ENCODE measurements at places on chromosomes 13 and 19.

DNA sequence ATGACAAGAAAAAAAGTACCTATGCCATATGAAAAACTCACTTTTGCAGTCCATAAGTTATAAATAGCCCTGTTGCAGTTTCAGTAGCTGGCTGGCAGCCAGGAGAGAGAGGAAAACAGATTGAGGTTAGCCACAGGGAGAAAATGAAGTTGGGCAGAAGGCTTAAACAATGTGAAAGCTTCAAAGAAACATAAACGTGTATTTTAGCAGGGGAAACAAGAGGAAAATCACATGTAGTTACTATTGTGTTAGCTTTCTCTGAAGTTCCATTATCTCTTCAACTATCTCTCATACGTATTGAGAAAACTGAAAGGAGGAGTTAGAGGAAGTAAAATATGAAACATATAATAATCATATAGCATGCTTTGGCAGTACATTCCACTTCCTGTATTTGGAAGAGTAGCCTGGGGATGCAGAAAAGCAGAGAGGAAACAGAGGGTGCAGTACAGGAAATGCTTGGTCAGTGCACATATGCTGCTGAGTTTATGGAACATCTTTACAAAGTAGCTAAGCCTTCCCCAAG, 1551.1 kb downstream of the EFNB2 start:
- no peak for DNase-seq

DNA sequence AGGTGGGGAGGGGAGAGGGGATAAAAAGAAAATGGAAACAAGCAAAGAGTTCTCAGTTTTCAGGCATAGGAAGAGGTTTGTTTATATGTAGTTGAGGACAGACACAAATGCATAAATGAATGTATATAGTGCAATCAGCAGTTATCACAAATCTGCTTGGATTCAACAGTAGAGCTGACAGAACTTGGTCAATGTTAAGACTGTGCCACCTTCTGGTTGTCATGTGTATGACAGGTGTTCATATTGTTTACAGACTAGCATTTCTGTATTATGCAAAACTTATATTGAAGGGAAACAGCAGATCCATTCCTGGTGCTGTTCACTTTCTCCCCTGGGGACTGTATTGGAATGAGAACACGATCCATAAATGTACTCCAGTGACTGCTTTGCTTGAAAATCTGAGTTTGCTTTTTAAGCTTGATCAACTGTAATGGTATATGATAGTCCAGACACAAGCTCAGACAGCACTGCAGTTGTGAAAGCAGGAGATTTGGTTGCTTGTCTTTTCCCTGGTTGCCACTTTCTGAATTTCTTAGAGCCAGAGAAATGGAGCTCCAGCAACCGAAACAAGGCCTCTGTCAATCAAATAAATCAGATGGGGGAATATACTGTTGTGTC, 319.5 kb upstream of the OBI1 start:
- DNase-seq: peak; percentile 34

- no peak for DNase-seq
These were observed 7.2 kb downstream of the GPX4 start for GRCh38 chr19:1110809-1111640.

GRCh38 chr19:17205237-17206140, 9.7 kb upstream of the USE1 start:
- DNase-seq: peak; percentile 78

- no peak for DNase-seq
These were observed 1.1 kb upstream of the ELANE start for GRCh38 chr19:850979-851335.

DNA sequence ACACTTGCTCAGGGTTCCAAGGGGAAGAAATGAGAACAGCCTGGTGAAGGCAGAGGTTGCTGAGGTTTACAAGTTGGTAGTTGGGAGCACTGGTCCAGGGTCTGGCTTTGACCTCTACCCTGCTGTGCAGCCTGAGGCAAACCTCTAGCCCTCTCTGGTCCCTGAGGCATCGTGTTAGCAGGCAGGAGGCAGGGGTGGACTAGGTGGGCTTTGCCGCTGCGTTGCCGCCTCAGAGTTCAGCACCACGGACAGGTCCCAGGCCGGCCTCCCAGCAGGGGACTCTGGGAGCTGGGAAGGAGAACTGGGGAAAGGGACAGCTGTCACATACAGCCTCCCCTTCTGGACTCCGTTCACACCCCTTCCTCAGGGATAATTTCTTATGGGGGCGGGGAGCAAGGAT, 3.1 kb downstream of the NCAN start:
- no peak for DNase-seq

DNA sequence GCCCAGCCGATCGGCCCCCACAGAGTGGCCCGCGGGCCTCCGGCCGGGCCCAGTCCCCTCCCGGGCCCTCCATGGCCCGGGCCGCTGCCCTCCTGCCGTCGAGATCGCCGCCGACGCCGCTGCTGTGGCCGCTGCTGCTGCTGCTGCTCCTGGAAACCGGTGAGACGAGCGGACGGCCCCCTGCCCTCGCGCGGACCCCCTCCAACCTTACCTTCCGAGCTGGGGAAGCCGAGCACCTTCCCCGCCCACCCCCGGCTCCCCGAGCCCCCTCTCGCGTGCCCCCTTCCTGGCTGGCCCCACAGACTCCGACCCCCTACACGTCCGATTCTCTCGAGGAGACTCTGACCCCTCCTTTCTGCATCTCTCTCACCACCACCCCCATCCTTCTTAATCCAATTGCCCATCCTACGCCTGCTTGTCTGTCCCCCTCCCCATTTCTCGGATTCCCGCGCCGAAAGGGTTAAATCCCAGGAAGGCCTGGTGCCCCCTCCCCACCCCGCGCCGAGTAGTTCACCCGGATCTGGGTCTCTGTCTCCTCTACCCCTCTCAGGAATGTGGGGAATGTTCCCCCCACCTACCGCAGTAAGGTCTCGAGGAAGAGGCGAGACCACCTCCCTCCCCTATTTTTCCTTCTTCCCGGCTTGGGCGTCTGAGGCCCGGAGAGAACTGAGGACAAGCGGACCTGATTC, 502 bp downstream of the NECTIN2 start:
- DNase-seq: no peak

DNA sequence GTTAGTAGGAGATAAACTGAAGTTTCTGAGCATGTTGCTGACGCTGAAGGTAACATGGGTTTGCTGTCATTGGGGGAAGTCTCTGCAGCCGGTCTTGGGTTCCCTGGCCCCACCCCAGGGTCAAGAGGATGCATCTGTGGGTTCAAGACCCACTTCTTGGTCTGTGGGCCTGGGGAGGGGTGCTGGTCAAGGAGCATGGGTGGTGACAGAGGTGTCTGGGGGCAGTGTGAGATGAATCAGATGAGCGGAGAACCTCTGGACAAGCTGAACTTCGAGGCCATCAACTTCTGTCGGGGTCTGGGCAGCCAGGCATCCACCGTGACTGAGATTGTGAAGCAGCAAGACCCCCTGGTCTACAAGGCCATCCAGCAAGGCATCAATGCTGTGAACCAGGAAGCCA, 51.9 kb downstream of the ACSBG2 start:
- no peak for DNase-seq

DNA sequence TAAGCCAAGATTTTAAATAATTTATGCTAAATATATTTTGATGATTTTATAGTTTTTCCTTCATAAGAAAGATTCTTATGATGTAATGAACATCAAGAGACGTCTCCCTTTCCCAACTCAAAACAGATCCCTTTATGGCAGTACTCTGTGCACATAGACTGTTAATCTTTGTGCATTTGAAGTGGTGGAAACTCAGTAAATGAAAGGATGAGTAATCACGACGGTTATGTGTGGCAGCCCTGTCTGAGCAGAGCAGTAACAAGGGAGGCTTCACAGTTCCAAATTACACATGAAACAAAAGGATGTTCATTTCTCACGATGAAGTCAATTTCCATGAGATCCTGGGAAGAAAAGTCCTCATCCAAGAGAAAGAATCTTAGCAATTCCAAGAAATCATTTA, 498.1 kb downstream of the KLF5 start:
- DNase-seq: no peak

- no peak for DNase-seq
These were observed 496.9 kb downstream of the KCTD12 start for GRCh38 chr13:76389321-76389720.

- no peak for DNase-seq
These were observed 44.0 kb downstream of the C13orf46 start for GRCh38 chr13:113929628-113930615.

GRCh38 chr19:9407827-9408226, 27.5 kb downstream of the ZNF266 start:
- DNase-seq: no peak

DNA sequence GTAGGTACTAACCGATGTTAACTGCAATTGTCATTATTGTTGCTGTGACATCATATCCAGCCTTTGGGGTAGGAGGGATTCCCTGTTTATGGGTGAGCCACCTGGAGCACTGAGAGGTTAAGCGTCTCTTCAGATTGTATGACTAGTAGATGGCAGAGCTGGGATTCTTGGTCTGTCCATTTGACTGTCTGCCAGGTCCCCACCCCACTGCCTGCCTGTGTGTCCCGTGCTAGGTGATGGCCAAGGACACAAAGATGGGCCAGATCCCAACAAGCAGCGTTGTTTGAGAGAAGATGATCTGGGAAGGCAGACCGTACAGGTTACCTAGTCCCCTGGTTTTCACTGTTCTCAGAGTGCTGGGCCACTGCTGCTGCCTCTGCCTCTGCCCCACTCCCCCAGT, 16.6 kb downstream of the PPP2R1A start:
- DNase-seq: no peak

- DNase-seq: peak; percentile 47
These were observed 35.0 kb upstream of the NANOS3 start for GRCh38 chr19:13841962-13842290.

- no peak for DNase-seq
These were observed 214.0 kb upstream of the HTR2A start for GRCh38 chr13:47110833-47111240.

DNA sequence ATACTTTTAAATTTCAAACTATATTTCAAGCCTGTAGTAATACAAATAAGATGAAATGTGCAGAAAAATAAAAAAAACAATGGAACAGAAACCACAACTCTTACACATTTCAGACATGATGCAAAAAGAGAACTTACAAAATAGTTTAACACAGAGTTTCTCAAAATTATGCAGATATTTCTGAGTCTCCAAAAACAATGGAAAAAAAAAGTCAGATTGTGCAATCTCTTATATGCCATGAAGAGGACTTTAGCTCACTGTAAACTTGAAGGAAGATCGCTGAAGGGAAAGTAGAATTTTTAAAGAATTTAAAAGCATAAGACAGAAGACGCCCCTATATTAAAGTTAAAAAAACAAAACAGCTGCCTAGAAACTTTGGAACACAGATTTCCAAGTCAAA, 20.4 kb downstream of the ZNF708 start:
- no peak for DNase-seq

GRCh38 chr19:29326849-29327840, 114.2 kb upstream of the UQCRFS1 start:
- DNase-seq: no peak

- DNase-seq: no peak
These were observed 17.5 kb upstream of the CAMSAP3 start for GRCh38 chr19:7578127-7578526.

DNA sequence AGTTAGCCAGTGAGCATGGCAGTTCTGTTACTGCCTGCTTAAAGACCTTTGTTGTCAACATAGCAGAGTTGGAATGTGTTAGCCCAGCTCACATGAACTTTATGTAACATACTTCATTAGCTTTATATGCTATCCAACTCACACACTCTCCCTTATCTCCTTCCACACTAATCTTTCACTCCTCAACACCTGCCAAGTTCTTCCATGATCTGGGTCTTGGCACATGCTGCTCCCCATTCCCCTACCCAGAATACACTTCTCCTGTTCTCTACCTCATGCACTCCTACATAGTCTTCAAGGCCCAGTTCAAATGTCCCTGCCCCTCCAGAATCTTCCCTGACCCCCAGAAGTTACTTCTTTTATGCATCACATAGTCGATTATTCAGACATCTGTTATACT, 179.3 kb downstream of the KATNAL1 start:
- no peak for DNase-seq

GRCh38 chr19:8304841-8305621, 3.1 kb downstream of the CD320 start:
- DNase-seq: no peak

- DNase-seq: no peak
These were observed 33.3 kb downstream of the MCF2L start for GRCh38 chr13:113002206-113002912.

DNA sequence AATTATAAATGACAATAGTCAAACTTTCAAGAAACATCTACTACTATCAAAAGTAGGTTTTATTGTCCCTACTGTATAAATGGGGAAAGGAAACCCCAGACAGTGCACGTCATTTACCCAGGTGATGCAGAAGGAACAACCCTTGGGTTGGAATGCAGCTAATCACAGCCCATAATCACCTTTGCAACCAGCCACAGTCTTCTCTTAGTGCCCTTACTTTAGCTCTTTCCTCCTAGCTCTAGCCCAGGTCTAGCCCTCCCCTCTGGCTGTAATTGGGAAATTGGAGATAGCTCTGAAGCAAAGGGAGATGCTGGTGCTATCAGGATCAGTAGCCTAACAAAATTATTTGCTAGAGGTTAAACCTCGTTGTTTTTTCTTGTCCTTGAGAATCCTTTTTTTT, 25.5 kb upstream of the TSC22D1 start:
- DNase-seq: no peak

- DNase-seq: no peak
These were observed 949.6 kb upstream of the SLC10A2 start for GRCh38 chr13:104015646-104016396.

DNA sequence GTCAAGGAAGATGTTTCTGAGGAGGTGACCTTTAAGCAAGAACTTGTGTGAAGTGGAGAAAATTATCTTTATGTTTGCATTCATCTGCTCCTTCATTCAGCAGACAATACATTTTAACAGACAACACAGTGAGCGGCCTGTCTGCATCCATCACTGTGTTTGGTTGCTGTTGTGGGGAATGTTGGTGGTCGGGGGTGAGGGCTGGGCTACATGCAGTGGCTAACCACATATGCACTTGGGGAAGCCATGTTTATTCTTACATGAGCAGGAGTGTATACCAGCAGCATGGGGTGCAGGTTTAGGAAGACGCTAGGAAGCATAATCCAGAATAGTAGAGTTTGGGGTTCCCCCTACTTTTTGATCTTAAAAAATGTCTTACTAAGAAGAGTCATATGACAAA, 66.4 kb downstream of the DHRS12 start:
- no peak for DNase-seq

GRCh38 chr13:27264181-27264580, 6.4 kb upstream of the RASL11A start:
- no peak for DNase-seq

GRCh38 chr13:37944869-37945442, 75.4 kb upstream of the TRPC4 start:
- no peak for DNase-seq
